Activated naive CD4-positive, alpha-beta T cell treated with Interleukin-2 at 50 U/mL for 16 hours (primary cell): ENCODE measurements at places on chromosomes 4 and X.

- DNase-seq = no peak
Observed at GRCh38 chr4:186746581-186746980, 22.9 kb upstream of the FAT1 start.

DNA sequence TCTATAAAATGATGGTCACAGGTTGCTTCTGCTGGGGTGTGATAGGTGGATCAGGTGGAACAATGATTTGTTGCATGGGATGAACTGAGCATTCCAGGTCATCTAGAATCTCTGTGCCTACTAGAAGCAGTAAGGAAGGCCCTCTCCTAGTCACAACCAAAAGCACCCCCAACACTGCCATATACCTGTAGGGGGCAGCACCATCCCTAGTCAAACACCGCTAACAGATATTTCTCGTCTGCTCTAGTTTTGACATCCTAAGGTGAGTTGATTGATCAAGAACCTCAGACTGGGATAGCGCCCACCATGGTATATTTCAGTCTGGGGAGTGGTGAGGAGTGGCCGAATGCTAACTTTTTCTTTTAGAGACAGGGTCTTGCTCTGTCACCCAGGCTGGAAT is 160.2 kb downstream of the NHS start:
- DNase-seq = peak; percentile 27

DNA sequence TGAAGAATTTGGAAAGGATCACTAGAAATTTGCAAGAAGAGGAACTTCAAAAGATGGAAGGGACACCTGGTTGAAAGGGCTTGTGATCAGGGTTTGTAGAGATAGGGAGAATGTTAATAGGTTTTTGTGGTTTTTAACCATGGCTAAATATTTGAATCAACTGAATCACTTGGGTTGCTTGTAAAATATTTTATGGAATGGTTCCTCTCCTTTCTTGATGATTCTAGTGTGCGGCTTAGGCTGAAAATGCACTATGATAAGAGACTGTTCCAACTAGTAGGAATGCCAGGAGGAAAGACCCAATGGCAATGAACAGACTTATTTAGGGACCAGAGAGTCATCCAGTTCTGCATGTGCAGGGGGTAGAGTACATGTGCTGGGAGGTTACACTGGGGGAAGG is 408.2 kb downstream of the ARHGAP24 start:
- no peak for DNase-seq

DNA sequence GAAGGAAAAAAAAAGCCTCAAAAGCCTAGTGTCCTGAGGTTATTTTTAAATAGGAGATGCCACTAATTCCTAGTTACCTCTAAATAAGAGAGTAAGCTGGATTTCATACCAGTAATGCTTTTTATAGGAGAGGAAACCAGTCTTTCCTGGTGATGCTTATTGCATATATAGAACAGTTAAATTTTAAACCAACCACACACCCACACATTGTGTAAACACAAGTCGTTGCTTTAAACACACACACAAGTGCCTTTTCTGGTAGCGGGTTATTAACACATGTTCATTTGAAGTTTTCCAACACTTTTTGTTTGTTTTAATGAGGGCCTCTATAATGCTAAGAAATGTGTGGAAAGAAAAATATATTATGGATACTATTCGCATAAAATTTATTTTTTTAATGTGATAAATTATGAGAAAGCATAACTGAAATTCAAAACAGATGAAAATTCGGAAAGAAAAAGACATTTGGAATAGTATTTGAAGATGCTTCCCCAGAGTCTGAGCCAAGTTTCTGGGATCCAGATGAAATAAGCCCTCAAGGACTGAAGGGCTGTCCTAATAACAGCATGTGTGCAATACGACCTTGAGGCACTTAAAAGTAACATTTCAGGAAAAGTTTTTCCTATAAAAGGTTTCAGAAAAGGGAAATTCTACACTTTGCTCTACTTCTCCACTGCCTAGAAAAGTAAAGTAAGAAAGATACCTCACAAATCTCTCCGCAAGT is 2.0 kb downstream of the ANTXR2 start:
- no peak for DNase-seq

DNA sequence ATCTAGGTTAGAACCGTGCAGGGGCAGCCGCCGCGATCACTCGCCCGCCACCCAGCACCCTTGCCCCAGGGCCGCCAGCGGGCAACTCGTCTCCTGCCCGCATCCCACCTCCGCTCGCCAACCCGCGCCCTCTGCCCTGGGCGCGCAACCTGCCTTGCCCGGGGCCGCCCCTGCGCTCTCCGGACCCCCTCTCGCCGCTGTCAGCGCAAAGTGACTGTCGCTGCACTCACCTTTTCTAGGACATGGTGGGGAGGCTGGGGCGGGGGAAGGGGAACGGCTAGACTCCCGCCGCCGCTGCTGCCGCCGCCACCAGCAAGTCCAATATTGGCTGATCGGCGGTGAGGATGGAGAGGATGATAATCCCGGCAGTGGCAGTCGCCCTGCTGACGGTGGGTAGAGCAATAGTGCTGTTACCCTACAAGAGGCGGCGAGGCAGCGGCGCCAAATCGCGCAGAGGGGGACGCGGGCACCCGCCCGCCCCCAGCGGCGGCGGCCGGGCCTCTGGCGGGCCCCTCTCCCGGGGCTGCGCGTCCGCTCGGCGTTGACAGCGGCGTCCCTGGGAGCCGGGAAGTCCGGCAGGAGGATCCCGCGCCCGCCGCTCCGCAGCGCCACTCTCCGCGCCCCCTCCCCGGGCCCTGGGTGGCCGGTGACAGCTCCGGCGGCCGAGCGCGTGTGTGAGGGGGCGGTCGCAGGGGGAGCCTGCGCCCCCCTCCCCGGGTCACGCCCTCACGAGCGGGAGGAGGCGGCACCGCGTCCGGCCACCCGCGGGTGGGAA is 2.3 kb upstream of the NR3C2 start:
- DNase-seq = peak; percentile 43

DNA sequence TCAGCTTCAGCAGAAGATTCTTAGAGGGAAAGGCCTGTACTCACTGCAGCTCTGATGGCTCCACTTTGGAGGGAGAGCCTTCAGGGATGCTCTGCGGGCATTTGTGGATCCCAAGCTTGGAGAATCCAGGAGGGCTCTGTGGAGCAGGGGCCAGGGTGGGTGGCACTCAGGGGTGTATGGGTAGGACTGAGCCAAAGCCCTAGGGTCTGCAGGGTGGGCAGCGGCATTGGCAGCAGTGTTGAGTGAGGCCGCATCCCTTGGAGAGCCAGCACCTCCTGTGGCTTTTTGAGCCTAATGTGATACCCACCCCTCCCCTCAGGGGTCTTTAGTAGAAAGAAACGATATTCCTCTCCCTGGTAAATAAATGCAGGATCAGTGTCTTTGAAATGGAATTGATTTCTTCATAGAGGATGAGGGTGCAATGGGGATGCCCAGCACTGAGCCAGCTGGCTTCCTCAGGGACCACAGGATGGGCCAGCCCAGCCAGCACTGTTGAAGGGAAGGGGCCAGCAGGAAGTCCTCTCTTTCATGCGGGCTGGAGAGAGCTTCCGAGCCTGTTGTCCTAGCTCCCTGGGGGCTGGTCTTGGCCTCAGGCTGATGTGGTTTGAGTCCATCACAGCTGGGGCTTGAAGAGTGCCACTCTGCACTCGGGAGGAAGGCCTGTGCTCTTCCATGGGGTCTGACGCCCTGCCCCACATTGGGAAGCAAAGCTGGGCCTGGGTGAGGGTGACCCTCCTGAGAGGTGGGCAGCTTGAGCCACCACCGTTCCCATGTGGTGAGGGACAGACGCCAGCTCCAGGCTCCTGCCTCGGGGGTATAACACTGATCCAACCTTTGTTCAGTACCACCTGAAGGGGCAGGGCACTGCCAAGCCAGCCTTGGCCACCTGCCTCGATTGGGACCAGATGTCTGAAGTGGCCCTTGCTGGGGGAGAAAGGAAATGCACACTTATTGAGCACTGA is 49.5 kb downstream of the PSAPL1 start:
- no peak for DNase-seq

- DNase-seq = no peak
Observed at GRCh38 chr4:168773388-168774195, 236.5 kb downstream of the CBR4 start.

DNA sequence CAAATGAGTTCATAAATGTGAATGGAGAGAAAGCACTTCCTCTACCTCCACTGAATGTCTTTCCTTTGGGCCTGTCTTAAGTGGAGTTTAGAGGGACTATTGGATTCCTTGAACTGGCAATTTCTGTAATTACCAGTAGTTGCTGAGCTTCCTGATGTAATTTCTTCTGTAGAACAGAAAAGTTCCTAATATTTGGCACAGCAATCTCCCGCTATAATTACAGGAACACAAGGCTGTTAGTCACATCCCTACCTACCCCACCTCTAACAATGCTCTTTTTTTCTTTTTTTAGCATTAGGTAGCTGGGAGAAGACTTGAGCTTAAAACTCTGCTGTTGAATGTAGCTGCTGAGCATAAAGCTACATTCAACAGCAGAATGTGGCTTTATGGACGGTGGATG is 24.8 kb upstream of the RBPJ start:
- no peak for DNase-seq

DNA sequence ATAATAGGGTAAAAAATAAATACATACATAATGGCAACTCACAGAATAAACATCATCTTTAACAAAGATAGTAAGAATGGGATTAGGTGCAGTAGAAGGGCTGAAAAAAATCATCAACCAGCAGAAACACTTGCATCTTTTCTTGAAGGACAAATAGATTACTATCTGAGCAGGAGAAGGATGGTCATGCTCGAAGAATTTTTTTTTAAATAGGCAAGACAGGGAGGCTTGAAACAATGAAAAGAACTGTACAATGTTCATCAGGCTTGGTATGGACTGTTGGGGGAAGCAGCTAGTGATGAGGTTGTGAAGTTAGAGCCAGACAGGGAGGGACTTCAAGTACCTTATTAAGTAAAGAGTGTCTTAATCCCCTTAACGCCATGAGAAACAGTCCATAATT is 167.4 kb upstream of the LDB2 start:
- DNase-seq = no peak

GRCh38 chrX:50470103-50471031 is at the start of gene DGKK:
Gene DGKK, minus strand, starts transcription at chrX:50470825. Its CDS starts 147 bp downstream, at chrX:50470678.
- DNase-seq = no peak

- DNase-seq = no peak
Observed at GRCh38 chr4:141020801-141021261, 112.4 kb downstream of the RNF150 start.

DNA sequence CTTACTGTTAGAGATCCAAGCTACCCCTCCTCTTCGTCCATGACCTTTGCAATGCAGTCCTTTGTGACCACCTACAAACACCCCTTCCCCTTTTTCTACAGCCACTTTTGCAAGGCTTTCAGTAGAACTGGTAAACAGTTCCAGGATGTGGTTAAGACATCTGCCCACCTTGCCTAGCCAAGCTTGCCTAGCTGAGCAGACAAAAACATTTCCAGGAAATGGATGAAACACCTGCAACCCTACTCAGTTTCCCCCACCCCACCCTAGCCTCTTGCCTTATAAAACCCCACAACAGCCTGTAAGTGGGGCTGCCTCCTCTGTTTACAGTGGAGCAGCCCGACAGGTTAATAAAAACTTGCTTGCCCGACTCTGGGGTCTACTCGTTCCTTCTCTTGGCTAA is 133.8 kb downstream of the ZC4H2 start:
- no peak for DNase-seq

DNA sequence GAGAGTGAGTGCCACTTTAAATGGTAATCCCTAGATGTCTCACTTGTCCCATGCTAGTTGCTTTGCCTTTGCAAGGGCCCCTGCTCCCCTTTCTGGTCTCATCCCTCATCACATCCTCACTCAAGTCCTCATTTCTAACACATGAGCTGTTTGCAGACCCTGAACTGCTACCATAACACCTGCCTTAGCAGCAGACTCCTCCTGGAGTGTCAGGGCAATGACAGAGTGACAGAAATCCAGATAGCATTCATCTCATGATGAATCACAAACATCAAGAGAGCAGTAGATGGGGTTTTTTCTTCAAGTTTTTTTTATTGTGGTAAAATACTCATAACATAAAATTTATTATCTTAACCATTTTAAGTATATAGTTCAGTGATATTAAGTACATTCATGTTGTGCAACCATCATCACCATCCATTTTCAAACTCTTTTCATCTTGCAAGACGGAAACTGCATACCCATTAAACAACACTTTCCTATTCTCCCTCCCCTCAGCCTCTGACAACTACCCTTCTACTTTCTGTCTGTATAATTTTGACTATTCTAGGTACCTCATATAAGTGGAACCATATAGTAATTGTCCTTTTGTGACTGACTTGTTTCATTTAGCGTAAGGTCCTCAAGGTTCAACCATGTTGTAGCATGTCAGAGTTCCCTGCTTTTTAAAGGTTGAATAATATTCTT is 133.2 kb upstream of the RPS6KA3 start:
- DNase-seq = no peak
